Left ventricle myocardium inferior (tissue), 1 donor: ENCODE measurements at places on chromosomes 2 and 18. TPM values are rescaled to one million over a fixed set of nuclear protein-coding genes. Genes with fewer than 3 reads are reported as not detected.
A peak's percentile ranks its signal among the peaks of the same experiment; 100 is the strongest.

RAD51AP2 gene
- 0.14 TPM for total RNA-seq

- no peak overlapping the region for H3K4me3 ChIP-seq
- H3K4me1 ChIP-seq = peaks cover 6% of the 10 kb centered on the region
- no peaks in the 10 kb centered on the region for H3K36me3 ChIP-seq
- H3K27ac ChIP-seq = no peak overlapping the region
- DNase-seq = no peak
Measured at GRCh38 chr2:26877276-26877675, 29.3 kb downstream of the DPYSL5 start.

DNA sequence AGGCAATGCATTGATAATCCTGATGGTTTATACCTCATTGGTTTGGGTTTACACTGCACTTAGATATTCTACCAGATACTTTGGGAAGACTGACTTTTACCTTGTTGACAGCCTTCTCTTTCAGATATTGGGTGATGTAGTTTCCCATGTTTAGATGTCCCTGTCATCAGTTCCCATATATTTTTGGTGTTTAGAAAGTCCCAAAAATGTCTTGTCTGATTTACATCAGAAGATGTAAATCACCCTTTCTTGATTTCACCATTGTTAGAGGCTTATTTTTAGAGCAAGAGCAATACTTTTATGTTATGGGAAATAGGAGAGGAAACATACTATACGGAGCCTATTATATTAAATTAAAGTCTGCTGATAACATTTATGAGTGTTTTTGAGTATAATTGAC is 14.4 kb upstream of the CCDC102B start:
- no peaks in the 10 kb centered on the region for H3K4me1 ChIP-seq
- DNase-seq = no peak
- no peak overlapping the region for H3K4me3 ChIP-seq
- H3K27me3 ChIP-seq = no peaks in the 10 kb centered on the region
- H3K36me3 ChIP-seq = no peaks in the 10 kb centered on the region

MRPS9 gene
- total RNA-seq = 73.2 TPM

- H3K27me3 ChIP-seq = no peaks in the 10 kb centered on the region
- H3K4me3 ChIP-seq = no peak overlapping the region
- DNase-seq = no peak
- H3K4me1 ChIP-seq = peaks cover 100% of the 10 kb centered on the region
- peak overlapping the region; percentile 99 for H3K27ac ChIP-seq
Measured at GRCh38 chr2:46309052-46309953, 12.1 kb downstream of the EPAS1 start.

- peaks cover 49% of the 10 kb centered on the region for H3K4me1 ChIP-seq
- peak; percentile 25 for DNase-seq
- H3K4me3 ChIP-seq = no peak overlapping the region
Measured at GRCh38 chr2:37829202-37829601, 95.9 kb upstream of the RMDN2 start.

GRHL1 gene
- total RNA-seq = 0.69 TPM

DNA sequence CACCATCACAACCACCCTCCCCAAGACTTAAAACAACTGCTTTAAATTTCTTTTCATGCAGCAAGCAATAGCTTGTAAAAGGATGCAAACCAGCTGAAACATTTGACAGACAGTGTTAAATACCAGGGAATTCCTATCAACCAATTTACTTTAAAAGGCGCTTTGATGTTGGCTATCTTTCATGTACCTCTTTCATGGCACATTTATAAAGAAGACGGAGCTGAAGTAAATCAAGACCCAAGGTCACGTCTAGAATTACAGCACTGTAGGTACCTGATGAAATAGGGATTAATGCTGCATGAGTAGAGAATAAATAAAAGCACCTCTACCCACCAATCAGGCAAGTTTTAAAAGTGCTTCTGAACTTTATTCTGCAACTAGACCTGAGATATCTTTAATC is 78.9 kb downstream of the SRBD1 start:
- H3K27ac ChIP-seq = no peak overlapping the region
- no peak overlapping the region for H3K4me3 ChIP-seq
- no peaks in the 10 kb centered on the region for H3K4me1 ChIP-seq
